Fibroblast of skin of right quadriceps (primary cell): ENCODE measurements at places on chromosomes 1 and 21.

- peak; percentile 45 for DNase-seq
Observed at GRCh38 chr21:17903029-17903806, 84.1 kb upstream of the C21orf91 start.

DNA sequence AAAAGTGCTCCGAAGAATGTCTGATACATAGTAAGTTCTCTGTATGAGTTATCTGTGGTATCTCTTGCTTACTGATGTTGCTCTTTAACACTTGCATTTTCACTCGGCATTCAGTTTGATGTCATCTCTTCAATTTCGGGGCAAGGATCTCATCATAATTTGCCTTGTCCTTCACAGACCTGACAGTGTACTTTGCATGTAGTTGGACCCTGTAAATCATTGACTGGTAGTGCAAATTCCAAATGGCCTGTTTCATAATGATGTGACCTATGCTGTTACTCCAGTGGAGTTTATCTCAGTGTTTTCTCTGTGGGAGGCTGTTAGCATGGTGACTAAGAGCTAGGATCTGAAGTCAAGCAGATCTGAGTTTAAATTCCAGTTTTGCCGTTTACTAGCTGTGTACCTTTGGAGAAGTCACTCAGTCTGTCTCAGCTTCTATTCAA lies 34.2 kb upstream of the ABCD3 start:
- DNase-seq: no peak

DNA sequence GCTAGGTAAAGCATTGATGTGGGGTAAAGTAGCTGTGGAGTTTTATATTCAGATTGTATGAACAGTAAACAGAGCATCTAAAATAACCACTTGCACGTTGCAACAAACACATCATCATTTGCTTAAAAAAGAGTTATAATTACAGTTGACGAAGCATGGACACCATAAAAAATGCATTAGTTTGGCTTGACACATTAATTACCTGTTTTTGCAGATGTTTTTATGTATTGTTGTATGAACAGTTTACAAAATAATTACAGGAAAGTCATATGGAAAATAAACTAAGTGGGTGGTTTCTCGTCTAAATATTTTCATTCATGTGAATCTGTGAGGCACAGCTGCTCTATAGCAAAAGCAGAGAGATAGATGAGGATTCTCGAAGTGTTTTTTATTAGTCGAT lies 108.3 kb downstream of the RPS6KC1 start:
- DNase-seq: no peak

GRCh38 chr1:10939654-10940450 lies 72.6 kb upstream of the TARDBP start:
- DNase-seq: peak; percentile 25

GRCh38 chr1:111690306-111690617 lies 48.9 kb downstream of the INKA2 start:
- peak; percentile 95 for DNase-seq

GRCh38 chr1:19204446-19205266 lies 5.4 kb downstream of the UBR4 start:
- no peak for DNase-seq

- DNase-seq: no peak
Observed at GRCh38 chr1:65420590-65421350, at the start of the genes LEPR and LEPROT. LEPR (plus strand) TSS chr1:65420668; CDS start chr1:65565566, 144,898 bp downstream. LEPROT (plus strand) TSS chr1:65420668; CDS start chr1:65420725, 57 bp downstream.

GRCh38 chr1:77543822-77544448 lies 138.5 kb downstream of the ZZZ3 start:
- DNase-seq: peak; percentile 65

- no peak for DNase-seq
Observed at GRCh38 chr1:248696261-248696660, 6.3 kb downstream of the OR14I1 start.

DNA sequence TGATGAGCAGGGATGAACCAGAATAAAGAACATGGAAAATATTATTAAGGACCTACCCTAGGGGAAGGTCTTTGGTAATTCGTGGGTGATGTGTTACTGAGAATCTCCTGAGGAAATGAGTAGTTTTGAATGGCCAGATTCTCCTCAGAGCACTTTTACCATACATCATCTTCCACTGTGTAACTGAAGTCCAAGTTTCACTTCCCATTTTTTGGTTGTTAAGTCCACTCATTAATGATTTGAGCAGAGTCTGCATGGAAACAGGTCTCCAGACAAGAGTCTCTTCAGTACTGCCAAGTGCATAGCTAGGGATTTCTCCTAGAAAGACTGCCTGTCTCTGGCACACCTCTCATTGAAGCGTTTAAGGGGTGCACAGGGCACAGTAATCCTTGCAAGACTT lies 48.7 kb upstream of the PCP4 start:
- no peak for DNase-seq

- peak; percentile 57 for DNase-seq
Observed at GRCh38 chr1:82225421-82226185, 424.9 kb downstream of the ADGRL2 start.

GRCh38 chr1:97457446-97458089 lies 463.3 kb downstream of the DPYD start:
- no peak for DNase-seq

DNA sequence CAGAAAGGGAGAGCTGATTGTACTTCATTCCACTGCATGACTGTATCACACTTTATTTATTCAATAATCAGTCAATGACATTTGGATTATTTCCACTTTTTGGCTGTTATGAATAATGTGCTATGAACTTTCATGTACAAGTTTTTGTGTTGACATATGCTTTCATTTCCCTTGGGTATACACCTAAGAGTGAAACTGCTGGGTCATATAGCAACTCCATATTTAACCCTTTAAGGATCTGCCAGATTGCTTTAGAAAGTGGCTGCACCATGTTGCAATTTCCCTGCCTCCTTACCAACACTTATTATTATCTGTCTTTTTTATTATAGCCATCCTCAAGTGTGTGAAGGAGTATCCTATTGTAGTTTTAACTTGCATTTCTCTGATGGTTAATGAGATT lies 108.8 kb upstream of the KCNK1 start:
- no peak for DNase-seq

- no peak for DNase-seq
Observed at GRCh38 chr1:118589238-118589846, 398.8 kb downstream of the TBX15 start.

DNA sequence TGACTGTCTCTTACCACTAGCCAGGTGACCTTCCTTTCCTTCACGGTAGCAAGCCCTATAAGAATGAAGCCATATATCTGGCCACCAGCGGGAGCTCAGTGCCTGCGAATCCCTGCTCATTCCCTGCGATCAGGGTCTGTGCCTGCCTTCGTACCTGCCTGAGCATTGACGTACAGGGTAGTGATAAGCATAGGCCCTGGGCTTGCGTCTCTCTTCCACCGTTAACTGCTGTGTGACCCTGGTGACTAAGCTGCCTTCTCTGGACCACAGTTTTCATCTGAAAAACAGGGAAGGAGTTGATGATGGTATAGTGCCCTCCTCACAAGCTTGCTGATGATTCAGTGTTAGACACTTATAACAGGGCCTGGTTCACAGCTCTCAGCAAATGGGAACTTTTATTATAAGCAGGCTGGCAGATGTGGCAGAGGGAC lies 4.1 kb downstream of the ZC3H12A start:
- DNase-seq: peak; percentile 52

GRCh38 chr1:26861286-26861701 lies 1.7 kb upstream of the SFN start:
- peak; percentile 42 for DNase-seq

DNA sequence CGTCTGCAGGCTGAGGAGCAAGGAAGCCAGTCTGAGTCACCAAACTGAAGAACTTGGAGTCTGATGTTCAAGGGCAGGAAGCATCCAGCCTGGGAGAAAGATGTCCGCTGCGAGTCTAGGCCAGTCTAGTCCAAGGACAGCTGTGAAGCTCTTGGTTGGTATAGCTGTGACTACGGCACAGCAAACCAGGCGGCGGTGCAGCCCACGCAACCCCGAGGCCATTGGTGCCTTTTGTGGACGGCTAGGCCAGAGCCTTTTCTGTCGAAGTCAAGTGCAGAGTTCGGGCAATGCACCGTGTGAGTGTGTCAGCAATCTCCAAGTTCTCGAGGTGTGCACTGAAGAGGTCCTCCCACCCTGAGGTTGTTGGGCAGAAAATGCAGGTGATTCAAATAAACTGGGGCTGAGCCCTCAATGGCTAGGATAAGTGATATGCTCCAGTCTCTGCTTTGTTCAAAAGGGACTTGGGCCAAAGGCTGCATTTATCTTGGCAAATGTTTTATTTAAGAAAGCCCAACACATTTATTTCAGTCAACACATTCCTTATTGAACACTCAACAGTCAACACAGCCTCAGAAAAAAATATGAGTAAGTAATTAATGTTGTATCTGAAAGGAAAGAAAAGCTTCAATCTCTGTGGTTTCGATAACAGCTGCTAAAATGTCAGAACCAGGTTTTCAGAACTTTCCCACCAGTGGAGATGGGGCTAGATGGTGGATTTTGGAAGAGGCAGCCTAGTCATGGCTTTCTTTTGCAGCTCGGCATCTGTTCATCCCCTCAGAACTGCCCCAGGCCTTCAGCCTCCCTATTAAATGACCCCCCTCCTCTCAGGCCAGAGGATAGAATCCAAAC lies 78.1 kb upstream of the COX20 start:
- DNase-seq: peak; percentile 56

GRCh38 chr21:26933448-26933847 lies 33.4 kb downstream of the ADAMTS5 start:
- DNase-seq: peak; percentile 55

GRCh38 chr1:98048244-98048643 lies 127.4 kb upstream of the DPYD start:
- peak; percentile 89 for DNase-seq

GRCh38 chr1:9476790-9477463 lies 62.3 kb upstream of the SLC25A33 start:
- no peak for DNase-seq

DNA sequence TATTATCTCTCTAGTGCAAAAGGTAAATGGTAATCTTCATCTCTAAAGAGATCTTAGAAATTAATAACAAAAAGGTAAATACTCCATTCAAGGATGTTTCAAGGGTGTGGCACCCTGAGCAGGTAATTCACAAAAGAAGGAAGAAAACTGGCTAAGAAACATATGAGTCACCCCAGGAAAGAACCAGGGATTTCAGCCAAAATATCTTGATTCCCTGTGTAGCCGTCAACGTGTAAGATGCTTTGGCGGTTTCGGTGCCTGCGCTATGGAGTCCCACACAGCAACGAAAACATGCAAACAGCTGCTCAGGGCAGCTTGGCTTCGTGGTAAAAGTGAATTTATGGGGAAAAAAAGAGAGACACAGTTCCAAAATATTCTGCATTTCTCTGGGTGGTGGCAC lies 3.7 kb downstream of the ITGB2 start:
- no peak for DNase-seq

GRCh38 chr1:110119843-110120242 lies 7.6 kb downstream of the UBL4B start:
- DNase-seq: no peak

DNA sequence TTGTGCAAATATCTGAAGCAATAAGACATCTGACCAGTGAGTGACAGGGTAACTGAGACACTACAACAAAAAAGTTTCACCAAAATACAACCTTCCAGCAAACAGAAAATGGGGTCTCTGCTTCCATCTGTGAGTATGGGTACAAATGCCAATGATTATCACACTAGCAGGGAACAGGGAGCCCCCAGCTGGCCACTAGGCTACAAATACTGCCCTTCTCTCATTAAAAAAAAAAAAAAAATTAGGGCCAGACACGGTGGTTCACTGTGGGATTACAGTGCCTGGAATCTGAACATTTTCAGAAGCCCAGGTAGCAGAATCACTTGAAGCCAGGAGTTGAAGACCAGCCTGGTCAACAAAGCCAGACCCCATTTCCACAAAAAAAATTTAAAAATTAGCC lies 48.4 kb upstream of the EDARADD start:
- no peak for DNase-seq

- no peak for DNase-seq
Observed at GRCh38 chr1:119380983-119381662, 12.5 kb downstream of the HAO2 start.

- no peak for DNase-seq
Observed at GRCh38 chr1:55385402-55386018, 170.3 kb upstream of the USP24 start.

GRCh38 chr1:29946057-29946456 lies 709.7 kb downstream of the PTPRU start:
- DNase-seq: no peak

GRCh38 chr21:31888936-31889371 lies 16.1 kb downstream of the HUNK start:
- no peak for DNase-seq

- no peak for DNase-seq
Observed at GRCh38 chr1:81542196-81542595, 258.5 kb upstream of the ADGRL2 start.

DNA sequence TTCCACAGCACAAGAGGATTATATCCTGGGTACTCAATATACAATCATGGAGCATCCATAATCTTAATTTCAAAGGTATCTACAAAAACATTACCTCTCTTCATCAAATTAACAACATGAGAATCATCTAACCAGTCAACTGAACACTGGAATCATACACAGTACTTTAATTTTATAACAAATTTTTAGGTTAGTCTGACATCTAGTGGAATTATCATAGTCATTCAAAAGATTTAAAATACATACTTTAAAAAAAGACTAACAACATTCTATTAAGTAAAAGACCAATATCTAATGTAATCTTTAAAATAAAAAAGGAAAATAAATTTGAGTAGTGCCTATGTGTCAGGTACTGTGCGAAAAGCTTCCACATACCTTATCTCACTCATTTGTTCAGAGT lies 16.8 kb upstream of the SH3GLB1 start:
- DNase-seq: peak; percentile 22

GRCh38 chr1:154881820-154882535 lies 11.9 kb upstream of the KCNN3 start:
- DNase-seq: peak; percentile 41

GRCh38 chr1:79633456-79633855 lies 626.9 kb upstream of the ADGRL4 start:
- peak; percentile 86 for DNase-seq

GRCh38 chr1:225973158-225973557 lies 26.0 kb downstream of the SDE2 start:
- DNase-seq: no peak

- DNase-seq: no peak
Observed at GRCh38 chr1:53543130-53543777, 84.1 kb downstream of the DMRTB1 start.

DNA sequence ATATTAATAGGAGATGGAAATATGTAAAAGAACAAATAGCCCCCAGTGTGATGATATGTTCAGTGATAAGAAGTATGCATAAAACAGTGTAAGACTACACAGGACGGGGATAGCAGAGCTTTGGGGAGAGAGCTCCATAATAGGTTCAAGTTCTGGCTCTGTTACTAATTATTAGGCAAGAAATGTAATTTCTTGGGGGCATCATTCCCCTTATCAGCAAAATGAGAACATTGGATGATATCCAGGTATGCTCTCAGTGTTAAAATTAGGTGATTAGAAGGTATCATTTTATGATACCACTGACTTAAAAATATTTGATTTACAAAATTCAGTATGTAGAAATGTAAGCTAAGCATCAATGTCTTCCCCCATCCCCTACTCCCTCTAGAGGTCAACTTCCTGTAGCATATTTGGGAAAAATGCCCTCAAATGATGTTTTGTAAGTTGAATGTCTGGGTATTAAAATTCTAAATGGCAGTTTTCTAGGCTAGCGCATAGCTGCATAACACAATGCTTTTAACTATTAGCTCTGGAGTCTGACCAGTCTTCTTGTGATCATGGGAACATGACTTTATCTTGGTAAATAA lies 585.7 kb upstream of the CAMK1G start:
- DNase-seq: no peak
